ENCODE measurements at places on chromosomes 2 and 18. TPM values are rescaled to one million over a fixed set of nuclear protein-coding genes. Genes with fewer than 3 reads are reported as not detected.

Gene GKN1
- not detected for total RNA-seq

Gene RUFY4
- 0.36 TPM for total RNA-seq

Gene LOXHD1
- total RNA-seq, result 0.89 TPM

Gene OLA1
- 43.6 TPM for total RNA-seq

Gene NYAP2
- 0.22 TPM for total RNA-seq

Gene MAP4K3
- 50.4 TPM for total RNA-seq

Gene ZNF385B
- 5.3 TPM for total RNA-seq

Gene SEMA4F
- total RNA-seq, result 11.5 TPM

Gene RGPD3
- 0.22 TPM for total RNA-seq

Gene CFAP65
- total RNA-seq, result 0.18 TPM

Gene TUBA3E
- not detected for total RNA-seq

Gene LYG2
- total RNA-seq, result not detected

- no peak for DNase-seq
Observed at GRCh38 chr2:238136820-238137537, 1.5 kb upstream of the KLHL30 start.

GRCh38 chr2:232417489-232417888, 10.8 kb downstream of the ALPG start:
- peak; percentile 22 for DNase-seq

DNA sequence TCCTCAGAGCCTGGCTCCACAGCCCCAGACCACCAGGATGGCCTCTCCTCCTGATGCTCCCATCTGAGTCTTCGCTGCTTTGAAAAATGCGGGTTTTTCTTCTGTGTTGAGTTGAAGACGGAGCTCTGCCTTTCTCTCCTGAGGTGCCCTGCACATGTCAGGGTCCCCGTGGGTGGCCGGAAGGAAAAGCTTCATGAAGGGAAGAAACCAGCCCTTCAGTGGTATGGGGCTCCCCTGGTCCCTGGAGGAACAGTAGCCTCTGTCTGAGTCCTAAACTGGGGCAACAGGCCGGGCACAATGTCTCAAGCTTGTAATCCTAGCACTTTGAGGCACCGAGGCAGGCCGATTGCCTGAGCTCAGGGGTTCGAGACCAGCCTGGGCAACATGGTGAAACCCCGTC, 54.7 kb upstream of the CAB39 start:
- no peak for DNase-seq

DNA sequence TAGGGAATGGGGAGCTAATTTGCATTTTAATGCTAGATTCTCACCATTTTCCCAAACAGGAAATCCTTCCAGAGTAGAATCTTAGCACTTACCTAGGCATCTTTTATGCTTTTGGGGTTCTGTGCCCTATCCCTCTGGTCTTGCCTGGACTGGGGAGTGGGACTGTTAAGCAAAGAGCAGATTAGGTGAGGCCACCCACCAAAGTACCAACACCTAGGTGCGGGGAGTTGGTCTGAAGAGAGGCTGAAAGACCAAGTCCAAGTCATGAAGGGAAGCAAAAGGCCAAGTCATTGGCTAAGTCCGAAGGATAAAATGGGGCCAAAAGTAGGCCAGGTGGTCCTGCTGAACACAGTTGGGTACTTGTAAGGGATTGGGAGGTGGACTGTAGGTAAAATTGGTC, 86.7 kb downstream of the FAM168B start:
- no peak for DNase-seq

DNA sequence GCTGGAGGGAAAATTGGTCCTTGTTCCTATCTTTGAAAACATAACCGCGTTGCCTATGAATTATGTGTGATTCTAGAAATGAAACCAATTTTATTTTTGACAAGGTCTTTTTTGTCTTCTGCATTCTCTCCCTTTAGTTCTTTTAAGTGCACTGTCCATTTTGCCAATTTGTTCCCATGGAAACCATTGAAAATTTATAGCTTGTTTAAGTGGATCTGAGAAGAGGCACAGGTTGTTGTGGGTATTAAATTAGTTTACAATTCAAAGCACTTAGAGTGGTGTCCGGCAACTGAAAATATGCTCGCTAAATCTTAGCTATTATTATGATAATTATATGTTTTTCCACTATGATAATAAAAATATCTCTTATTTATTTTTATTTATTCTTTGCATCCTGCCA, 107.5 kb upstream of the FSHR start:
- no peak for DNase-seq

DNA sequence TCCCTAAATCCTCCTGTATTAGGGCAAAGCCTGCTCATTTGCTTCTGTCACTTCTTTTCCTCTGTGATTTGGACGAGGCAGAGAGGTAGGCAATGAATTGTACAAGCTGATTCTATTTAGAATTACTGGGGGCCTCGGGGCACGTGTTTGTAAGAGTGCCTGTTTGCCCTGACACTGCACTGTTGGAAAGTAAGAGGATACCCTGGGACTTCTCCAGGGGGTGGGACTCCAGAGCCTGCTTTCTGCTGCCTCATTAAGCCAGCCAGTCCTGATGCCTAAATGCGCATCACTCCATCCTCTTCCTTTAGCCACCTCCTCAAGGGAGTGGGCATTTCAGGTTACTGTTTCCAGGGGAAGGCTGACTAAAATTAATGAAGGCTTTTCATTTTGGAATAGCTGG, 134.3 kb downstream of the TDRD15 start:
- DNase-seq, result no peak

GRCh38 chr2:147325990-147326389, 518.8 kb upstream of the ACVR2A start:
- DNase-seq, result no peak

DNA sequence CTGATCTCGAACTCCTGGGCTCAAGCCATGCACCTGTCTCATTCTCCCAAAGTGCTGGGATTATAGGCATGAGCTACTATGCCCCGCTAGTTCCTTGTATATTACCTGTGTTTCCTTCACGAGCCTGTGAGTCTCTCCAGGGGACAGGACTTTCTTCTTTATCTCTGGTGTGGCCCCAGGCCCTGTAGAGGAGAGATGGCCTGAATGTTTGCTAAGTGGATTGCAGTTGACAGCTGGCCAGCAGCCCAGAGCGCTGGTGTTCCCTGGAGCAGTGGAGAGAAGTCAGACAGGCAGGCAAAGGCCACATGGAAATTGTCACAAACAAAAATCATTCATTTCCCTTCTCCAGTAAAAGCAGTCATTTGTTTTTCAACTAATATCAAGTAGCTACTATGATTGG, 17.9 kb downstream of the LPIN1 start:
- no peak for DNase-seq

DNA sequence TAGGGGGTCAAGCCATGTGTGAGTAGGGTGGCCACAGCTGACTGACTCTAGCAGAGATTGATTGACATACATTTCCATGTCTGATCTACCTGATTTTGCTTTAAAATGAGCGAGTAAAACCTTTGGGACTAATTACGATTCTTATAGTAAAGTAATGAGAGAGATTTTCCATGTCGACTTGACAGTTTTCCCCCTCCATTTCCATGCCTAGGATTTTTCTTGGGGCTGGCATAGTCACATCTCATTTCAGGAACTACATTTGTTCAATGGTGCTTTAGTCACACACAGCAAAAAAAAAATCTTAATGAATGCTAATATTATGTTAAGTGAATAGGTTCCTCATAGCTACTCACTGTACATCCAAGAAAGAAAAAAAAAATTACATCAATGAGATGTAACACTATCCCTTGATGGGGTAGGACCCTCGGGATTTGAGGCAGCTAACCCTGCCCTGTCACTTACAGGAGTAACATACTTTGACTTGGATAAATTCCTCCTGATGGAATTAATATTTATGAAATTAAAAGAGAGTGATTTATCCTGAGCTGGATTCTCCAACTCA, 690.9 kb downstream of the TDRD15 start:
- no peak for DNase-seq

GRCh38 chr2:222677981-222678380, 6.5 kb downstream of the MOGAT1 start:
- no peak for DNase-seq

DNA sequence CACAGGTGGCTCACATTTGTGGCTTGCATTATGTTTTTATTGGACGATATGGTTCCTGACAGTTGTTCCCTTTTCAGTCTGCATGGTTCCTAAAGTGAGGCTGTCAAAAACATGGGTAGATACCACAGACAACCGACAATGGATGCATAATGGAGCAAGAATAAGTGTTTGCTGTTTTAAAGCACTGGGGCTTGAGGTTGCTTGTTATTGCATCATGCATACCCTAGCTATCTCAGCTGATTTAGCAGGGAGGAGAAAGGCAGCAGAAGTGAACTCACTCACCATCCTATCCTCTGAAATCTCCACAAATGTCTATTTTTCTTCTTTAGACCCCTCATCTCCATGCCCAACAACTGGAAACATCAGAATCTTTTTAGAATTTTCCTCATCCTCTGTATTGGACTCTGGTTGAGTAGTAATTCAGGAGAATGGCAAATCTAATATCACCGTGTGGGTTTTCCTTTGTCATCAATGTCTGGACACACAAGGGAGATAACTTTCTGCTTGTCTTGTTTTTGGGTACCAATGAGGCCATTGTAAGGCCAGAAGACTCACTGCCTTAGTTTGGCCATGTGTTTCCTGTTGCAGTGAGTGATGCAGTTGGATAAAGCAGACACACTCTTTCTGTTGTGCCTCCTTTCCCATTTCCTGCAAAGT, 46.7 kb downstream of the FBXO48 start:
- DNase-seq, result no peak

- no peak for DNase-seq
Observed at GRCh38 chr18:49241852-49242251, 218.6 kb downstream of the DYM start.

- DNase-seq, result no peak
Observed at GRCh38 chr2:238786379-238786778, 61.5 kb upstream of the TWIST2 start.

- no peak for DNase-seq
Observed at GRCh38 chr2:234828382-234829073, 123.3 kb upstream of the SH3BP4 start.

- no peak for DNase-seq
Observed at GRCh38 chr18:24514439-24514838, 54.0 kb downstream of the HRH4 start.

DNA sequence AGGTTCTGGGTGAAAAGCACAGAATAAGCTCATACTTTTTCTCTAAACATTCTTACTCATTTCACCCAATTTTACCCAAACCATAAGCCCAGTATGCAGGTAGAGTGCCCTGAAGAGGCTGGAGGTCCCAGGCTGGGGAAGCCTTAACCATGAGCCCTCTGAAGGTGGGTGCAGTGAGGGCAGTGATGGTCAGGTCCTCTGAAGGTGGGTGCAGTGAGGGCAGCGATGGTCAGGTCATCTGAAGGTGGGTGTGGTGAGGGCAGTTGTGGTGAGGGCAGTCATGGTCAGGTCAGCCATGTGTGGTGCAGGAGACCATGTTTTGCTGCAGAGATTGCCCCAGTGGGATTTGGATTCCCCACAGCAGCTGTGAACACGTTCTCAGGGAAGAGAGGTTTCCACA, 148.8 kb downstream of the SNTG2 start:
- DNase-seq, result no peak

DNA sequence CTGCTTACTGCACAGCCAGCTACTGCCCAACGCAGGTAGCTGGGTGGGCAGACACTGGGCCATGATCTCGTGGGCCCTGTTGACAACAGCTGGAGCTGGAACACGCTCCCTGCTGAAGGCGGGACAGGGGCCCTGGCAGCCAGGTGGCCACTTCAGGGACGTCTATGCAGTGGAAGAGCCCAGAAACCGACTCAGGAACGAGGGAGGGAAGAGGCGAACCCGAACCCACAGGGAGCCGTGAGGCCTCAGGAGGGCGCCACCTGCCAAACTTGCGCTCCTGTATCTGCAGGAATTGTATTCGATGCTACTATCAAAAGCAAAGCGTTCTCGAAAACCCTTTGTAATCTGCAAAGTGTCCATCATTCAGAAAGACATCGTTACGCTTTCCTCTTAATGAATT, 198.4 kb downstream of the EIPR1 start:
- no peak for DNase-seq

GRCh38 chr2:176534798-176535466, 265.7 kb downstream of the MTX2 start:
- no peak for DNase-seq

DNA sequence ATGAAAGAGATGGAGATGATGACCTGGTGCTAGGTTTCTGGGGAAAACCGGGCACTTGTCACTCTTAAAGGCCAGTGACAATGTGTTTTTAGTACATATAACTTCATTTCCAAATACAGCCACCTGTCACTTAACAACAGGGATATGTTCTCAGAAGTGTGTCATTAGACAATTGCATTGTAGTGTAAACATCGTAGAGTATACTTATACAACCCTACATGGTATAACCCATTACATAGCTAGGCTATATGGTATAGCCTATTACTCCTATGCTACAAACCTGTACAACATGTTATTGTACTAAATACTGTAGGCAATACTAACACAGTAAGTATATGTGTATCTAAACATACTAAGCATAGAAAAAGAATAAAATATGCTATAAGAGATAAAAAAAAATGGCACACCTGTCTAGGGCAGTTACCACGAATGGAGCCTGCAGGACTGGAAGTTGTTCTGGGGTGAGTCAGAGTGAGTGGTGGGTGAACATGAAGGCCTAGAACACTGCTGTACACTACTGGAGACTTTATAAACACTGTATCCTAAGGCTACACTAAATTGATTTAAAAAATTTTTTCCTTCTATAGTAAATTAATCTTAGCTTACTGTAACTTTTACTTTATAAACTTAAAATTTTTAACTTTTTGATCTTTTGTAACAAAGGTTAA, 123.2 kb downstream of the THADA start:
- DNase-seq, result no peak

DNA sequence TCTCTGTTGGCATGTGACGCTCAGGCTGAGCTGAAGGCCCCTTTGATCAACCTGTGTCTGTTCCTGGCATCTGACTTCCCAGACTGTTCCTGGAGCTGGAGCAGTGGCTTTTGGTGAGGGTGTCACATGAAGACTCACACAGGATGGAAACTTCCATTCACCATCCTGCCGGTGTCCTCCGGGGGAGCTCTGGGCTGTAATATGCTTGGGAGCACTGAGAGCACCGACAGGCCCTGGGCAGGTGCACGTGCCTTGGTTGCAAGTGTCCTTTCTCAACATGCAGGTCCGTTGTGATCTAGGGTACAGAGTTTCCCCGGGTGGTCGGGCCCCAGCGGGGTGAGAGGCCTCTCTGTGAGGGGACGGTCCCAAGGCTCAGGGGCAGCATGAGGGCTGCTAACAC, 24.8 kb upstream of the GBX2 start:
- no peak for DNase-seq

Data from sciatic nerve (tissue), 2 donors.